ENCODE measurements at places on chromosomes 11 and 22. TPM values are rescaled to one million over a fixed set of nuclear protein-coding genes. Genes with fewer than 3 reads are reported as not detected.

CASTOR1 gene
- 2.2 TPM for polyA plus RNA-seq

OR56A1 gene
- polyA plus RNA-seq, result not detected

OOSP4B gene
- not detected for polyA plus RNA-seq

ZP1 gene
- 1.5 TPM for polyA plus RNA-seq

ZNF408 gene
- polyA plus RNA-seq, result 15.5 TPM

SYTL2 gene
- polyA plus RNA-seq, result 4.5 TPM

OR5P2 gene
- not detected for polyA plus RNA-seq

SERGEF gene
- 60.0 TPM for polyA plus RNA-seq

OR4D6 gene
- polyA plus RNA-seq, result not detected

RAB36 gene
- polyA plus RNA-seq, result 3.2 TPM

PRG3 gene
- not detected for polyA plus RNA-seq

PNPLA5 gene
- not detected for polyA plus RNA-seq

MRGPRD gene
- not detected for polyA plus RNA-seq

USH1C gene
- polyA plus RNA-seq, result not detected

KCNK4 gene
- 1.0 TPM for polyA plus RNA-seq

ISX gene
- not detected for polyA plus RNA-seq

BTBD18 gene
- polyA plus RNA-seq, result not detected

POU2AF3 gene
- polyA plus RNA-seq, result not detected

BTBD10 gene
- polyA plus RNA-seq, result 143 TPM

GGT1 gene
- polyA plus RNA-seq, result 6.4 TPM

MGAT3 gene
- 36.2 TPM for polyA plus RNA-seq

RNF169 gene
- 9.0 TPM for polyA plus RNA-seq

CCDC15 gene
- polyA plus RNA-seq, result 2.5 TPM

TNRC6B gene
- 8.2 TPM for polyA plus RNA-seq

C11orf16 gene
- polyA plus RNA-seq, result not detected

MPZL2 gene
- polyA plus RNA-seq, result not detected

P2RX6 gene
- polyA plus RNA-seq, result 0.17 TPM

MB gene
- not detected for polyA plus RNA-seq

PIK3IP1 gene
- 38.4 TPM for polyA plus RNA-seq

SLC15A3 gene
- polyA plus RNA-seq, result not detected
